Activated naive CD8-positive, alpha-beta T cell treated with anti-CD3 and anti-CD28 coated beads, Interleukin-2, amount 50 U/mL, for 16 hours (primary cell): ENCODE measurements at places on chromosomes 2 and 18.

GRCh38 chr2:216486271-216486670 is 12.4 kb upstream of the RPL37A start:
- DNase-seq = no peak

DNA sequence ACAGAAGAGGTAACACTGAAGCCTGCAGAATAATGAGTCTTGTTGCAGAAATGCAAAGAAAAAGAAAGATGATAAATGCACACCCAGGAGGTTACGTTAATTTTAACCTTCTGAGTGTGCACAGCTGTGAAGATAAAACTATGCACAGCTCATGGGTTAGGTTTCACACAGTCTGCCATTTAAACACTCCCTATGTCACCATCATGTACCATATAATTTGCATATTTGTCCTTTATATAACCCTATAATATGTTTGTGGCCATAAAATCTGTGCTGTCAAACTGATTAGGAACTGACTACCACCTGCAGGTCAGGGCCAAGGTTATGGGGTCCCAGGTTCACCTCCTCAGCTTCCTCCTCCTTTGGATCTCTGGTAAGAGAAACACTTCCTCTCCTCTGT is 205.5 kb downstream of the RPIA start:
- no peak for DNase-seq

DNA sequence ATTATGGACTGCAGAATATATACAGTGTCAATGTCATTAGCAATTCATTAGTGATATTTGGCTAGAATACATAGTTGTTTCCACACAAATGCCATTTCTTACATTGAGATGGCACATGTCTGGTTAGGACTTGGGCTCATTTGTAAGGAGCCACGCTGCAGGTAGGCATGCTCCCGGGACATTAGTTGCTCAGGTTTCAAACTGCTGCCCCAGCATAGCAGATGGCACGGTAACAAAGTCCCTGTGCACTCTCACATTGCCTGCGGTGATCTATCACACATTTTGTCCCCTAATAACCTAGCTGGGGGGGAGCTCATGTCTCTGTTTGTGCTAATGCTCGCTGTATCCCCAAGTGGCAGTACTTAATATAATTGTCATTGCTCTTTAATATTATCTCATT is 185.1 kb downstream of the NEDD4L start:
- no peak for DNase-seq

GRCh38 chr2:128714851-128715312 is 396.2 kb upstream of the HS6ST1 start:
- no peak for DNase-seq

DNA sequence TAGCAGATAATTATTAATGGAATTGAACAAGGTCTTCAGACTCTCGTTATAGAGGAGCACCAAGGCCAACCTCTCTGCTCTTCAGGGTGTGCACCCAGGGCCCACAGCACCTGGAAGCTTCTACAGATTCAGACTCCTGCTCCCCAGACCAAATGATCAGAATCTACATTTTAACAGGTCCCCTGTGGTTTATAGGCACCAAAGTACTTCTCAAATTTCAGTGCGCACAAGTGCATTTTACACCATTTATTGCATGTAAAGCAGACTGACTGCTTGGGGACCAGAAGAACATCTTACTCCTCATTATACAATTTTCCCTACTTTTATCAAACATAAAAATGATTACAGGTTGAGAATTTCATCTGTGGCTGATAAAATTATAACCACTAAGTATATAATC is 163.9 kb downstream of the COL4A4 start:
- no peak for DNase-seq

DNA sequence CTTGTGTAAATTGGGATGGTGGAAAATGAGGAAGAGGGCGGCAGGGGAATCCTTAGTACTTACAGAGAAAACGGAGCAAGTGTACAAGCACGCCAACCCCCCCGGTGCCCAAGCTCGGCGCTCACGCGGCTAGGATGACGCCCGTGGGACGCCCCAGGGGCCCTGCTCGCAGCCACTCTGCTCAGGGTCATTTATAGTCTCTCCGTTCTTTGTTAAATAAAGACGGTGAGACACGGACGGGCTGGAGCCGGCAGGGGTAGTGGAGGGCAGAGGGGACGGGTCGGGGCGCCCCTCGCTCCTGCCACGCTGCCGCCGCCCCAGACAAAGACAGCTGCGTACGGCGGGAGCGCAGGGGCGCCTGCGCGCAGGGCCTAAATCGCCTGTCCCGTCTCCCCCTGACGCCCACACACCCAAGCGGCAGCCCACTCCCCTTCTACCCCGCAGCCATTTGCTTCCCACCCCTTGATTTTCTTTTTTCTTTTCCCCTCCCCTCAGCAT is 37.8 kb downstream of the PCBP1 start:
- DNase-seq = no peak

GRCh38 chr2:16365366-16365765 is 300.3 kb downstream of the CYRIA start:
- DNase-seq = no peak

DNA sequence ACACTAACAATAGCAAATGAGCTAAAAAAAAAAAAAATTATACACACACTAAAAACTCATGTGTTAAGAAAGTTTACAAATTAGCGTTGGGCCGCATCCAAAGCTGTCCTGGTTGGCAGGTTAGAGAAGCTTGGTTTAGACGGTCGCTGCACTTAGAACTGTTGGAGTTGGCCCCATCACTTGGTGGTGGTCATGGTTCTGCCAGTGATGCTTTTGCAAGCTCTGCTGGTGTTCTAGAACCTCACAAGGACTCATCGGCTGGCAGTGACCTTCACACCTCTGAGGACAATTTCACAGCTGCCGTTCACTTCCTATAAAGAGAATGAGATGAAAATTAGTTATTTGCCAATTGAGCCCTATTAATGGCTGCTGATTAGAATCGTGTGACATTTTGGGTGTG is 229.0 kb downstream of the AGAP1 start:
- no peak for DNase-seq

DNA sequence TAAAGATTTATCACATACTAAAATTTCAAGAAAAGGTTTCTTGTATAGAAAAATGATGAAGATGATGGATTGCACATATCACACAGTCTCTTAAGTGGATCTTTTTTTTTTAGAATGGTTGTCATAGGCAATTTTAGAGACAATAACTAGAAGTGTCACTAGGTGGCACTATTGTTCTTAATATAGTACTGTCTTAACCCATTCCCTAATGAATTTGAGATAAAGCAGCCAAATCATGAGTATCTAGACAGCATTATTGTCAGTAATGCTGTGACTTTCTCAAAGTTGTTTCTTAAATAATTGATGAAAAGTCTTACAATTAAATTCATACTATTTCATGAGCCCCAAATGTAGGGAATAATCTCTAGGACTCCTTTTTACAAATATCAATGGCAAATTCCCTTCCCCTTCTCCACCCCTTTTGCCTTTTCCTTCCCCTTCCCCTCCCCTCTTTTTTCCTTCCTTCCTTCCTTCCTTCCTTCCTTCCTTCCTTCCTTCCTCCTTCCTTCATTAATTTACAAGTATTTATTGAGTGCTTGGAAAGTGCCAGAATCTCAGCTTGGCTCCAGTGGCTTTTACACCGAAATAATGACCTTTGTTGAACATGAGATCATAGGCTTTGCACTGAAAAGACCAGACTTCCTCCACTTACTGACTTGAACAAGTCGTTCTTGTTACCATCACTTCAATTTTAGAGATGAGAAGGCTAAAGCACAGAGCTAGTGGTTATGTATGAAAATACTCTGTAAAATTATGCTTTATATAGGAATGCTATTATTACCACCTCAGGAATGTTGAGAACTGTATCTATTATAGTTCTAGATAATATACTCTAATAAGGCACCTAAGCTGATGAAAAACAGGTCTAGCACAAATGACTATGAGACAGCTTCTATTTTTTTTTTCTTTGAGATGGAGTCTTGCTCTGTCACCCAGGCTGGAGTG is 19.8 kb downstream of the MYL12B start:
- no peak for DNase-seq

- DNase-seq = no peak
Measured at GRCh38 chr2:97913846-97914245, 81.9 kb downstream of the TMEM131 start.

DNA sequence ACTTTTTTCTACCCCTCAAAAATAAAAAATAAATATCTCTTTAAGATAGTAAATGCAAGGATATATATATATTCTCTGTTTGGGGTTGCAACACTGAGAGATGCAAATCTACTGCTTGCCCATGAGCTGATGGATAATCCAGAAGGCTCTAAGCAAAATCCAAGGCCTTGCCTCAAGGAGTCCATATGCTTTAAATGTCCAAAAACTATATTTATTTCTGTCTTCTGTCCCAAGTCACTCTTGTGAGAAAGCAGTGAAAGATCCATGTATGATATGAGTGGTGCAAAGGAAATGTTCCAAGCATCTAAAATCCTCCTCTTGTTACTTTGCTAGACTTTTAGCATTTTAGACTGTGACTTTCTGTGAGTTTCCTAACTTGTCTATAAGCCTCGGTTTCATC is 92.9 kb upstream of the RNF152 start:
- DNase-seq = no peak

GRCh38 chr2:158808426-158808825 is 13.3 kb downstream of the DAPL1 start:
- DNase-seq = no peak

DNA sequence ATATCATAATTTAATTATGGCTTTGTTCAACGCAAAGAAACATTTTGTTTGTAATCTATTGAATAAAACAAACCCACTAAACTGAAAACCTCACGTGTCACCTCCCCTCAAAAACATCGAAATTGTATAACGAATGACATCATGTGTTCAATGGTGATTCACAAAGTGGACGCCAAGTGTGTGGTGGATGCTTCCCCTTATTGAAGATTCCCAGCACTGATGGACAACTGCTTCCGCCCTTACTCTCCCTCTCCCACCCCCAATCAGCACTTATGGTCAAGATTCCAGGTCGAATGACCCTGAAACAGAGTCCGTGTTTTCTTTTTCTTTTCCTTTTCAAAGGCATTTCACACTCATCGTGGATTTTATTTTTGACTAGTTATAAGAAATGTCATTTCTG is 383.0 kb upstream of the SMIM21 start:
- no peak for DNase-seq

GRCh38 chr2:27735263-27735904 is 36.1 kb upstream of the MRPL33 start:
- DNase-seq = peak; percentile 22

DNA sequence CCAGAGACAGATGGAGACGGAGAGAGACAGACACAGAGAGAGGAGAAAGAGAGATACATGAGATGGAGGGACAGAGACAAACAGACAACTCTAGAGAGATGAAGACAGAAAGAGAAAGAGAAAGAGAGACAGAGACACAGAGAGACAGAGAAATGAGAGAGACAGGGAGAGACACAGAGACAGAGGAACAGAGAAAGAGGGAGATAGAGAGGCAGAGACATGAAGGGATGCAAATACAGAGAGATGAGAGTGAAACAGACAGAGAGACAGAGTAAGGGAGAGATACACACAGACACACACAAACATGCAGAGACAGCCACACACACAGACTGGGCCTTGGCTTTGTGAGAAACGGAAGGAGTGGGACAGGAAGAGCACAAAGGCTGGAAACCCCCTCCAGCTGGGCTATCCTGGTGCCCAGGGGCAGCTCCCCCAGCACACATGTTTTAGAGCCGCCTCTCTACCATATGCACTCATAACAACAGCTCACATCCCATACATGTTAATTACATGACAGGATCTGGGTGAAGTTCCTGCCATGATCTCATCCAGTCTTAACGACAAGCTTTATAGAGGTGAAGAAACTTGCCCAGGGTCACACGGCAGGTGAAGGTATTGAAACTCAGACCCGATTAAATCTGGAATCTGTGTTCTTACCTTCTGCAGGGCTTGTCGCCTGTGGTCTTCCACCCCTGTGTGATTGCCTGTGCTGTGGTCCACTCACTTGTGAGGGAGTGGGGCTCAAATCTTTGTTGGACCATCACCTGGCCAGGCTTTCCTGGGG is 32.4 kb downstream of the IL18R1 start:
- no peak for DNase-seq

DNA sequence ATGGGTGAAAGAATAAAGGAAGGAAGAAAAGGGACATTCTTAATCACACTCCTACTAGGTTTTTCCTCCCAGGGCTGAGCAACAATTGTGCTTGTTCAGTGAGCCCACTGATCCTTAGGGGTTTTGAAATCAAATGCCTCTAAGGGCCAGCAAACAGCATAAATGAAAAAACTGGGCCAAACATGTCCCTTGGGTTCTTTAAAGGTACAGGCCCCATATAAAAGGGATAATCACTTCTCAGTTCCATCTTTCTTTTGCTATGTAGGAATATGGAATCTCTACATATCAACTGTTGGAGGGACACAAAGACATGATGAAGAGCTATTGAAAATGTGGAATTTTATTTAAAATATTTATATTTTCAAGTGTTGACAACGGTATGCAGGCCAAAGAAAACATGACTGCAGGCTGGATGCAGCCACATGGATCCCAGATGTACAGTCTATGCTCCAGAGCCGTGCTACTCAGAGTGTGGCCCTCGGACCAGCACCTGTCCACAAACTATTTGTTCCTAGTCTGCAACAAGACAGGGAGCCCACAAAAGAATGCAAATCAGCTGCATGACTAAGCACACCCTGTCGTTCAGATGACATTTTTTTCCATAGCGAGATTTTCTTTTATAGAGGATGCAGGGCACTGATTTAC is 110.0 kb downstream of the CDH20 start:
- DNase-seq = no peak

- DNase-seq = no peak
Measured at GRCh38 chr2:208607694-208608093, 201.1 kb downstream of the PTH2R start.

- no peak for DNase-seq
Measured at GRCh38 chr2:83471655-83472054, 987.4 kb downstream of the SUCLG1 start.

- no peak for DNase-seq
Measured at GRCh38 chr2:198479065-198479464, 674.7 kb downstream of the PLCL1 start.

GRCh38 chr2:195626507-195626906 is 30.5 kb upstream of the SLC39A10 start:
- no peak for DNase-seq

DNA sequence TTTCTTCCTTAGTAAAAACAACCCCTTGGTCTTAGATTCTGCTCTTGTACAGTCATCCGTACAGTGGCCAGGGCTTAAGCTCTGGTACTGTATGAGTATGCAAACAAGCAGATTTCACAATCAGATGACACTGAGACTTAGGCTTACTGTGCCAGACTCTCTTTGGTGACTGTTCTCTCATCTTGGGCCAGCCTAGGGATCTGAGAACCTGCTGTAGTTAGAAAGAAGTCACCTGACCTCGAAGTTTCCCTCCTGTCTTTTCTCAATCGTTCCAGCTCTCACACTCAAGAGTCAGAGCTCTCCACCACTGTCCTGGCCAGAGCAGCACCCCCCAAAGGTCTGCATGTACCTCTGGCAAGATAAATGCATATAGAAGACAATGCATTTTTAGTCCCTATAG is 63.2 kb downstream of the ZEB2 start:
- DNase-seq = no peak

GRCh38 chr18:57710226-57710625 is 88.6 kb upstream of the NARS1 start:
- no peak for DNase-seq
